Cortex of kidney (tissue), 1 donor: ENCODE measurements at places on chromosomes 4 and X.

GRCh38 chr4:113952452-113953029 is 26.9 kb downstream of the ARSJ start:
- no peak for DNase-seq

DNA sequence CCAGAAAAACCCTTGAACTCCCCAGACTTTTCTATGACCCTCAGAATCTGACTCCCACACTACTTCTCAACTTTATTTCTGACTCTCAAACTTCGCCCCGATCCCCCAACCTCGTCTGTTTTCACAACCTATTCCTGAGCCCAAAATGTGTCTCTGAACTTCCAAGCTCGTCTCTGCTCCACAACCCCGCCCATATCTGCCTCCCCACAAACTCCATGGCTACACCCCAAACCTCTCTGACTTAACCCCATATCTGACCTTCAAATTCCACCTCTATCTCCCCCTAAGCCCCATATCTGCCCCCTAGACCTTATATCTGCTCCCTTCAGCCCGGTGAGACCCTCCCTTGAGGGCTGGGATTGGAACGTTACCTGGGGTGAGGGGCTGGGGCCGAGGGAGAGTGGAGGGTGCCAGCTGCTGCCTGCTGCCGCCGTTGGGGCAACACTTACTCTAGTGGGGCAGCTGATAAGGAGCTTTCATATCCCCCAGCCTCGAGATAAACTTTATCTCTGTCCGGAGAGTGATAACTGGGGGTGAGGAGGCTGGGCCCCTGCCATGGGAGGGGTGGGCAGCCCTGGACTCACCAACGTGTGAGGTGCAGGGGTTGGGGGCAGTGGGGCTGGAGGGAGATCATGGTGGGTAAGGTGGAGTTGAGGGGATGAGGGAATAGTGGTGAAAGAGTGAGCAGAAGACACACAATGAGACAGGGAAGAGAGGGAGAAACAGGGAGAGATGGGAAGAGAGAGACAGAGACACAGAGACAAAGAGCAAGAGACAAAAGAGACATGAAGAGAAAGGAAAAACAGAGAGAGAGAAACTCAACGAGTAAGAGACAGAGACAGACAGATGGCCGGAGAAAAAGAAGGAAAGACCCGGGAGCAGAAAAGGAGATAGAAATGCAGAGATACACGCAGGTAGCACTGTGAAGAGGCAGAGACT is 1.4 kb downstream of the GATA1 start:
- no peak for DNase-seq

GRCh38 chr4:183876268-183876934 is 28.7 kb upstream of the STOX2 start:
- no peak for DNase-seq

- DNase-seq, result no peak
Measured at GRCh38 chr4:182083671-182084410, 159.4 kb upstream of the TENM3 start.

GRCh38 chrX:40154250-40154852 is 56.6 kb upstream of the BCOR start:
- DNase-seq, result no peak

- no peak for DNase-seq
Measured at GRCh38 chrX:3029129-3029528, 12.1 kb upstream of the ARSF start.

- no peak for DNase-seq
Measured at GRCh38 chrX:119698845-119699244, 5.9 kb upstream of the SEPTIN6 start.

GRCh38 chr4:114601304-114602052 is 2.9 kb downstream of the UGT8 start:
- DNase-seq, result no peak

DNA sequence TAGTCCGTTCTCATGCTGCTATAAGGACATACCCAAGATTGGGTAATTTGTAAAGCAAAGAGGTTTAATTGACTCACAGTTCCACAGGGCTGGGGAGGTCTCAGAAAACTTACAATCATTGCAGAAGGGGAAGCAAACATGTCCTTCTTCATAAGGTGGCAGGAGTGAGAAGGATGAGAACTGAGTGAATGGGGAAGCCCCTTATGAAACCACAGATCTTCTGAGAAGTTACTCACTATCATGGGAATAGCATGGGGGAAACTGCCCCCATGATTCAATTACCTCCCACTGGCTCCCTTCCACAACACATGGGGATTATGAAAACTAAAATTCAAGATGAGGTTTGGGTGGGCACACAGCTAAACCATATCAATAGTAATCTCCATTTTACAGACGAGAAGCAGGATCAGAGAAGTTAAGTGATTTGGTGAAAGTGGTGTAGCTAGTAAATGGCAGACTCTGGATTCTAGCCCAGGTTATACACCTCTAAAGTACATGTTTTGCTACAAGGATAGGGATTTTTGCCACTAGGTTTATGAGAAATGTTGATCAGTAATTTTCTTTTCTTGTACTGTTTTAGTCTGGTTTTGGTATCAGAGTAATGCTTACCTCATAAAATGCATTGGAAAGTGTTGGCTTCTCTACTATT is 47.3 kb upstream of the C1GALT1C1 start:
- no peak for DNase-seq

DNA sequence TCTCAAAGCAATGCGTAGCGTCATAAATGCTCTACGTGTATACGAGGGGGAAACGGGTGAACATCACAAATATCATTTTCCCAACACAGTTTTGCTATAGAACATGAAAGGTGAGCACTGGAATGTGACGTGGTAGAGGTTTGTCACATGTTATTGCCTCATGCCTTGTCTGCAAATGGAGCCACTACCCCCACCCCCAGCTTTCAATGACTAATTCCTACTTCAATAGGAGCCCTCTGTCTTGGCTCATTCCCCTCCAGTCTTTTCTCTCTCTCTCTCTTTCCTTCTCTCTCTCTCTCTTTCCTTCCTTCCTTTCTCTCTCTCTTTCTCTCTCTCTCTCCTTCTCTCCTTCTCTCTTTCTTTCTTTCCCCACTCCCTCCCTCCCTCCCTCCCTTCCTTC is 127.0 kb downstream of the STOX2 start:
- DNase-seq, result no peak

GRCh38 chrX:148443216-148443615 is 57.2 kb upstream of the AFF2 start:
- DNase-seq, result no peak

- DNase-seq, result no peak
Measured at GRCh38 chr4:166386491-166387360, 513.7 kb downstream of the TLL1 start.

DNA sequence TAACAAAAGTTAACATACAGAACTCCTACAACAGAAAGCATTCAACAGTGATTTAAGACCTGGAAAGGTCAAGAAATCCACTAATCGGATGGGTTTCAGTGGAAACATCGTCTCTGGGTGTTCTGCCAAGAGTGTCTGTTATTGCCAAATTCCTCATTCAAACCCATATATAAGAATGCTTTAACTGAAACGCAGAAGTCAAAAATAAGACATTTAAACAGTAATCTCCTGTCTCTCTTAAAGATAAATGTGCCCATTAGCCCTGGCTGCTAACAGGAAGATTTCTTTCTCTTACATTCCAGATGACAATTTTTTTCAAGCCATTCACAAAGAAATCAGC is 31.5 kb downstream of the DCTD start:
- DNase-seq, result no peak

DNA sequence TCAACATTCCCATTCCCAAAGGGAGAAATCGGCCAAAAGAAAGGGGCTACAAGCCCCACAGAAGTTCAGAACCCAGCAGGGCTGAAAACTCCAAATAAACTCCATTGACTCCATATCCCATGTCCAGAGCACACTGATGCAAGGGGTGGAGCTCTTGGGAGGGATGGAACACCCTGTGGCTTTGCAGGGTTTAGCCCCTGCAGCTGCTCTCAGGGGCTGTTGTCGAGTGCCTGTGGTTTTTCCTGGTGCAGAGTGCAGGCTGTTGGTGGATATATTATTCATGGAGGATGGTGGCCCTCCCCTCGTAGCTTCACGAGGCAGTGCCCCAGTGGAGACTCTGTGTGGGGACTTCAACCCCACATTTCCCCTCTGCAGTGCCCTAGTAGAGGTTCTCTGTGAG is 53.7 kb downstream of the PDGFRA start:
- no peak for DNase-seq

DNA sequence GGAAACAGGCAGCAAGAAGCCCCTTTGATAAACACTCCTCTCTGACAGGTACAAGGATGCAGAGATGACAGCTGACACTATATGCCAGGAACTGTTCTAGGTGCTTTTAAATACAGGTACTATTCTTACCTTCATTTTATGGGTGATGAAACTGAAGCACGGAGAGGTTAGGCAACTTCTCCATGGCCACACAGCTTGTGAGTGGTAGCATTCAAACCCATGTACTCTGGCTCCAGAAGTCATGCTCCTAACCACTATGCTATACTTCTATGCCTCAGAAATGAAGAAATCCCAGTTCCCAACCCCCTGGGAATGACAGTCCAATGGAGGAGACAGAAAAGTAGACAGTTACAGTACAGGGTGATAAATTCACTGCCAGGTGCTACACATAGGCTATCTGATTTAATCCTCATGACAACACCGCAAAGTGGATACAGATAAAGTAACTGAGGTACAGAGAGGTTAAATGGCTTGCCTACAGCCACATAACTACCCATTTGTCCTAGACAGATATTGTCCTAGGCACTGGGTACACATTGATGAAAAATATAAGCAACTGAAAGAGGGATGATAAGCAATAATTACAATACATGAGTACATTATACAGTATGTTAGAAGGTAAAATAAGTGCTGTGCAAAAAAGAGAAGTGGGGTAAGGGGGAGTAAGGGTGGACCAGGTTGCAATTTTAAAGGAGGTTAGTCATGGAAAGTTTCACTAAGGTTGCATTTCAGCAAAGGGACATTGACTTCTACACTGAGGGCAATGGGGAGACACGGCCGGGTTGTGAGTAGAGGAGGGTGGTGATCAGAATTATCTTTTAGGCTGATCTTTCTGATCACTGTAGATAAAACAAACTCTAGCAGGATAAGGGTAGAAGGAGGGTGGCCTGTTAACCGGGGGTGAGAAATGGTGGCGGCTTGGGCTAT is 1.6 kb upstream of the F8 start:
- no peak for DNase-seq

GRCh38 chr4:177128306-177128705 is 181.4 kb upstream of the NEIL3 start:
- DNase-seq, result no peak

DNA sequence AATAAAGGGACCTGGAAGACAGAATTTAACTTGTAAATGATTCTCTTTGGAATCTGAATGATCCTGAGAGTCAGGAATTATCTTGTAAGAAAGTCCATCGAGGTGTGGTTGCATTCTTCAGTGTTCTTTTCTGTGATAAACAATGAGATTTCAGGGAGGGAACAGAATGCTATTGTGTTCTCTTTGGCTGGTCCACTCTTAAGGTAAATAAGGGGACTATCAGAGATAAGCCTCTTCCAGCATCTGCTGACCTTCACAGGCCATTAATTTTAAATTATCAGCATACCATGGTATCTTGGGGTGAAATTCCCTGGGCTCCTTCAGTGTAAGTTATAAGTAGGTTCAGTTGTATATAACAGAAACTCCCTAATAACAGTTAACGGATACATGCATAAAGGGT is 107.1 kb upstream of the ARHGAP24 start:
- no peak for DNase-seq
